ENCODE measurements at places on chromosomes 11 and 22.

- no peak for DNase-seq
Observed at GRCh38 chr11:75549370-75549958, 12.6 kb upstream of the SERPINH1 start.

GRCh38 chr11:100635194-100635593, 51.9 kb upstream of the ARHGAP42 start:
- no peak for DNase-seq

GRCh38 chr11:34859496-34859895, 56.7 kb downstream of the APIP start:
- no peak for DNase-seq

GRCh38 chr11:95977534-95978174, 53.7 kb upstream of the MTMR2 start:
- DNase-seq: no peak

DNA sequence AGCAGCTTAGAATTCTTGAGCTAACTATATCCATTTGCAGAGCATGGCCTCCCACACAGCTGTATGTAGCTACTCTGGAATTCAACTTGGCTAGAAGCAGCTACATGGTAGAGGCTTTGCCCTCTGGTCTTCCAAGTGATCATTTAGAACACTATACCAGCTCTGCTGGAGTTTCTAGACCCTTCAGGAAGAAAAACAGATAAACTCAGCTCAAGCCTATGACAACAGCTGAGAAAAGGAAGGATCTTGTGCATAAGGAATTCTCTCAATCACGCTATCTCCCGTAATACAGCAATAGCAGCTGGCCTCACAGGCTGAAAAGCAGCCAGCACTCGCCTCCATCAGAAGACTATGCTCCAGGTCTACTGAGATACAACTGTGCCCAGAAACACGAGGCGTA, 50.6 kb upstream of the APOA1 start:
- no peak for DNase-seq

All from stimulated activated CD4-positive, alpha-beta T cell treated with anti-CD3 and anti-CD28 coated beads, Interleukin-1b, Interleukin-23, amount 100 ng/mL, for 24 hours (primary cell).